ENCODE measurements at places on chromosomes 4 and X. TPM values are rescaled to one million over a fixed set of nuclear protein-coding genes. Genes with fewer than 3 reads are reported as not detected.
A peak's percentile ranks its signal among the peaks of the same experiment; 100 is the strongest.

DNA sequence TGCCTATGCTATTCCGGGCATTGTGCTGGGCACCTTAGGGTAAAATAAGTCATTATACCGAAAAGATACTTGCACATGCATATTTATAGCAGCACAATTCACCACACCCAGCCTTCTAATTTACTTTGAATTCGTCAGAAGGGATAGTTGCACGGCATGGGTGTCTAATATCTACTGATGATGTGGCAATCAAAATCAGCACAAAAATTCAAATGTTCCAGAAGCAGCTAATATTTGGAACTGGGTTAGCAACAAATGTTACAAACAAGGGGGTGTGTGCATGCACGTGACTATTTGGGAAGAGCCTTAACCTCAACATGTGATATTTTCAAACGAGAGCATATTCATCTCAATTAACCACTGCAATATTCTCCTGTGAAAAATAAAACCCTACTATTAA lies 79.7 kb upstream of the PRSS48 start:
- DNase-seq = no peak

GRCh38 chr4:144501231-144501780 lies 144.7 kb upstream of the HHIP start:
- DNase-seq = no peak

Gene USP9X
- 76.9 TPM for polyA plus RNA-seq

DNA sequence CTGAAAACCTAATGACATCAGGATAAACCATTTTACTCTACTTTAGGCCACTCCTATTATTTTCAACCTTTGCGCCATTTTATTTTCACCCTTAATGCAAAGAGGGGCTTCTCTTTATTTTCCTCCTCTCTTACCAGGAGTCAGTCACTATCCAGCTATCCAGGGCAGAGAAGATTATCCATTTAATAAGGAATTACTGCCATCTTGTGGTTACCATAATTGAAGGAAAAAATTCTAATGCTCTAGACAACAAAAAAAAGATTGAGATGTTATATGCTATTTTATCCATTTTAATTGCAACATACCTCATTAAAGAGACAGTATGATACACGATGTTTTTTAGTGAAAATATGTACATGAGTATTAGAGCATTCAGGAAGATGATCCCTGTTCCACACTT lies 514.5 kb upstream of the FAM241A start:
- DNase-seq = peak; percentile 34

Gene SRPX
- 15.0 TPM for polyA plus RNA-seq

Gene ARAF
- polyA plus RNA-seq = 59.5 TPM

DNA sequence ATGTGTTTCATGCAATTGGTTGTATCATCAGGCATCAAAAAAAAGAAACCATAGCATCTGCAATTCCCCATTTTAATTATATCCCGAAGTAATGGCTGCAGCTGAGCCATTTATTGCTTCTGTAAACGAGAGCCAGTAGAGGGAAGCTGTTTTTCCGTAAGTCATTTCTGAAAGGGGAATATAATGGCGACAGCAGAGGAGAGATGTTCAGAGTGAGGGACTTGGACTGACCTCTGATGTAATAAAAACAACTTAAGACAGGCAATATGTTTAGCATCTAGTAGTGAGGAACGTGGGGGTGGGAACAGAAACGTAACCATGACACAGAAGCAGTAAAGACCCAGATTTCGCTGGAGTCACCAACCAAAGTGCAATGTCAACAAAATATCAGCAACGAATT lies 31.5 kb upstream of the NAA11 start:
- DNase-seq = no peak

Gene HTN3
- not detected for polyA plus RNA-seq

Gene KLB
- polyA plus RNA-seq = 0.27 TPM

Gene CCKAR
- polyA plus RNA-seq = 0.10 TPM

- DNase-seq = peak; percentile 81
Measured at GRCh38 chrX:48021026-48021900, 14.5 kb downstream of the SPACA5 start.

DNA sequence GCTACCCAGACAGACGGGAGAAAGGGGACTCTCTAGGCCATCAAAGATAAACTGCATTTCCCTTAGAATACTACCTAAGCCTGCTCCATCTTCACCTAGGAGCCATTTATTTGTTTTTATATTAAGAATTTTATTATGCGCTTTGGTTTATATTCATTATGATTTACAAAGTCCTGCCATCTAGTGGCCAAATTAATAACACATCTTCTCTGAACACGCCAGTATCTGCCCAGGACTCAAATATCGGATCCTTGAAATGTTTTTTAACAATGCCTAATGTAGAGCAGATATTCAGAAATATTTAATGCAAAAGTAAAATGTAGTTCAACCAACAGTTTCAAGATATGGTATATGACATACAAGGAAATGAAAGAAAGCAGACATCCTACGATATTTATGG lies 20.8 kb upstream of the PRPS2 start:
- DNase-seq = no peak

GRCh38 chrX:150690126-150690525 lies 3.1 kb upstream of the MTMR1 start:
- DNase-seq = no peak

DNA sequence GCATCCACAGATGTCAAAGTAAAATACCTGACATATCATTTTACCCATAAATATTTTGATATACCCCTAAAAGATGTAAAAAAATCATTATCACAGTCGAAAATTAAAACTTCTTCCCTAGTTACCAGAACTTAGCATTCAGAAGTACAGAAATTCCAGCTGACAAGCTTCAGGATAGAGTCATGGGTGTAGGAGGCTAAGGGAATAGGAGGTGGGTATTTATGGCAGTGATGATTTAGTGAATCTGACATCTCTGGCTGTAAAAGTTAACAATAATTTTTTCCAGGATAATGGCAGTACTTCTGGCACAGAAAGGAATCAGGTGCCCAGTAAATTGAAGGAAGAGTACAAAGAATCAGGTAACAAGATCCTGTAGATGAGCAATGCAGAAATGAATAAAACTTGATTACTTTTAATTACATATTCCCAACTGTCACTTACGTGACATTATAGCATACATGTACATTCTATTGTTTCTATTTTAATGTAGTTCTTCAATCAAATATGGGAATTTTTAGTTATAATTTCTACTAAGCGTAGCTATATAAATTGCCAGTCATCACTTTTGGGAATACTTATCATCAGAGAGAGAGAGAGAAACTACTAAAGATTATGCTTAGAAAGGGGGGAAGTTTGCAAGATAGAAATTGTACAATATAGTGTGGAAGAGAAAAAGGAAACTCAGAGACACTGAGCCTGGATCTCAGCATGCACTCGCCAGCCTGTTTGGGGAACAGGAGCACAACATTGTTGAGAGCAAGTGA lies 143.4 kb downstream of the TMEM144 start:
- no peak for DNase-seq

DNA sequence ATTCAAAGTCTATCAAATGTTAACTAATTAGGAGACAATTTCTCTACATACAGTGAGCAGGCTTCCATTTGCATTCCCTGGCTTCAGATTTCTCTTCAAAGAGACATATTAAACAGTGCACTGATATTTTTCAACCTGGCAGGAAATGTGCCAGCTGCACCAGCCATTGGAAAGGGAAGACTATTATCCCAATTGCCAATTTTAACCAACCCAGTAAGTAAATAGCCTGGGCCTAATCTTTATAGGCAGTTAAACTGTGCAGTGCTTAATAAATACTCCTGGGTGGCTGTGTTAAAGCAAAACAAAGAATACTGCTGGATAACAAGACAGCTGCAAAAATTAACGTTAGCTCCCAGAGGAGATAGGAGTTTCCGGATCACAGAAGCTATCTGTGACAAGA lies 111.9 kb upstream of the GALNT7 start:
- DNase-seq = no peak

GRCh38 chrX:79631526-79631925 lies 264.4 kb upstream of the ITM2A start:
- no peak for DNase-seq

- no peak for DNase-seq
Measured at GRCh38 chrX:75038925-75039324, 113.7 kb upstream of the NEXMIF start.

DNA sequence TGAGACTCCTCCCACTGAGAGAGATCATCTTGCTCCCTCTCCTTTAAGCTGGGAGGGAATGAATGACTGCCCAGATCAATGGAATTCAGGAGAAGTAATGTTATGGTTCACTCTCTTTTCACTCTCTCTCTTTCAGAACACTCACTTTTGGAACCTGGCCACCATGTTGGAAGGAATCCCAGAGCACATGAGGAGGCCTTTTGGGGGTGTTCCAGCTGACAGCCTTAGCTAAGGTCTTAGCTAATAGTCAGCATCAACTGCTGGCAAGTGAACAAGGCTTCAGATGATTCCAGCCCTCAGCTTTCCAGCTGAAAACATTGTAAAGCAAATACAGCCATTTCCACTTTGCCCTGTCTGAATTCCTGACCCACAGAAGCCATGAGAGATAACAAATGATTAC lies 124.0 kb upstream of the CLNK start:
- no peak for DNase-seq

GRCh38 chrX:32514986-32515385 lies 696.4 kb downstream of the DMD start:
- DNase-seq = no peak

Gene STEEP1
- 36.9 TPM for polyA plus RNA-seq

- no peak for DNase-seq
Measured at GRCh38 chr4:38067499-38067898, 107.3 kb downstream of the PTTG2 start.

DNA sequence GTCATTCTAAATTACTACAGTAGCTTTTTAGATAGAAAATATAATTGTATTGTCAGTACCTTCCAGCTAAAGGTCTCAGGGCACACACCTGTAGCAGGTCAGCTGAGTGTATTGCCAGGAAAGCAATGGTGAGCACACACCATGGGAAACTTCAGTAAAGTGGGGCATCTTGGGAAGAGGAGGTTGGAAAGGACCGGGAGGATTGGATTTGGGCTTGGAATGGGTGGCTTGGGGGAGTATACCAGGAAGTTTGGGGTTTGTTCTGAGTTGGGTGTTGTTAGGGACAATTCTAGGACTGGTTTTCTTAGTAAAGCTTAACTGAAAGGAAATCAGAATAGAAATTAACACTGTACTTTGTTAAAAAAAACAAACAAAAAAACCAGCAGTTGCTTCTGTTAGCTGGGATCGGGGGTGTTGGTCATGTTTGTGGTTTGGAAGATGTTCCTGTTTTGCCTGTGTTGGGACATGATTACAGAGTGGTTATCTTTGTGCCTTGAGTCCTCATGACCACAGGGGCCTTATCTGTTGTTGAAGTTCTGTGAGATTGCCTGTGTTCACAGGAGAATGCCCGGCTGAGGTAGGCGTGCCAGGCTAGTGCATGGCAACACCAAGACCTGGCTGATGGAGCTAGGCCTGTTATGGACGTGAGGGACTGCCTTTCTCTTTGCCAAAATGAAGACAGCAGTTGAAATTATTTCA lies 35.1 kb downstream of the PRIMPOL start:
- no peak for DNase-seq

GRCh38 chrX:100405424-100405823 lies 4.6 kb downstream of the PCDH19 start:
- DNase-seq = no peak

Gene POF1B
- 0.91 TPM for polyA plus RNA-seq

Gene DNAAF6
- 0.08 TPM for polyA plus RNA-seq

Measured in left kidney (tissue), 8 donors.